ENCODE measurements at places on chromosomes 1 and 21. TPM values are rescaled to one million over a fixed set of nuclear protein-coding genes. Genes with fewer than 3 reads are reported as not detected.

The TGFB2 gene
- total RNA-seq = 9.2 TPM

The LIN28A gene
- not detected for total RNA-seq

The HSPA6 gene
- 7.7 TPM for total RNA-seq

The FCGR3A gene
- total RNA-seq = 46.8 TPM

The DTL gene
- total RNA-seq = 3.4 TPM

The YRDC gene
- total RNA-seq = 8.7 TPM

The GUCA2A gene
- total RNA-seq = not detected

The C1orf87 gene
- total RNA-seq = 1.5 TPM

The S100A7A gene
- total RNA-seq = not detected

The FLG2 gene
- total RNA-seq = 2.6 TPM
